ENCODE measurements at places on chromosomes 2 and 18. TPM values are rescaled to one million over a fixed set of nuclear protein-coding genes. Genes with fewer than 3 reads are reported as not detected.

- no peak for DNase-seq
These were observed 51.4 kb upstream of the TRIB2 start for GRCh38 chr2:12665334-12665733.

GRCh38 chr2:216222650-216223352 lies 113.7 kb downstream of the XRCC5 start:
- no peak for DNase-seq

DNA sequence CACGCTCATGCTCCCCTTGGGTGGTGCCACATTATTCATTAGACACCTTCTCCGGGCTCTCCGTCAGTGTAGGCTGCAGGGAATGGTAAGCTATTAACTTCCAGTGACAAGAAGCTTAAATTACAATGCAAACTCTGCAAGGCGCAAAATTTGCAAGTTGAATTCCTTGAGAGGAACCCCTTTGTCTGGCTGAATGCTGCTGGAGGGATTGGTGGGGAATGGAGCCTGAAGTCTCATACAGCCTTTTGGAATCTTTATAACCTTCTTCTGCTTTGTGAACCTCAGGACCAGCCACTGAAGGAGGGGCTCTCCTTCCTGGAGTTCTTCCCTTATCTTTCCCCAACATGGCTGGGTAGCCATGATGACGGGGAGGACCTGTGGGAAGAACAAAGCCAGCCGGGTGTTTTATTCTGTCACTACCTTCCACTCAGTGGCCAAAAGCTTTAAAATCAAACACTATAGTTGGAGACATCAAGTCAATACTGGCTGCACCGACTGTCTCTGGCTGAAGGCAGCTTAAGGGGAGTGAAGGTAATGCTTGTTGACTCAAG lies 220.9 kb upstream of the EPHA4 start:
- no peak for DNase-seq

GRCh38 chr2:232085826-232086425 lies 124.4 kb downstream of the DIS3L2 start:
- no peak for DNase-seq

GRCh38 chr18:30491815-30492551 lies 550.6 kb downstream of the DSC3 start:
- no peak for DNase-seq

- no peak for DNase-seq
These were observed 27.5 kb downstream of the NBEAL1 start for GRCh38 chr2:203042178-203042577.

GRCh38 chr2:182852801-182853200 lies 13.6 kb downstream of the FRZB start:
- DNase-seq = no peak

- no peak for DNase-seq
These were observed 84.0 kb downstream of the POLR1A start for GRCh38 chr2:86021396-86022378.

GRCh38 chr2:80014637-80015036 lies 289.9 kb downstream of the LRRTM1 start:
- no peak for DNase-seq

- DNase-seq = no peak
These were observed 129.9 kb downstream of the ZBTB7C start for GRCh38 chr18:48279312-48279711.

- peak; percentile 60 for DNase-seq
These were observed 27.2 kb downstream of the EIF2AK3 start for GRCh38 chr2:88600038-88600465.

GRCh38 chr2:33321236-33321771 lies 155.1 kb upstream of the RASGRP3 start:
- DNase-seq = peak; percentile 37

- DNase-seq = no peak
These were observed 82.4 kb downstream of the CACNB4 start for GRCh38 chr2:152016181-152017120.

DNA sequence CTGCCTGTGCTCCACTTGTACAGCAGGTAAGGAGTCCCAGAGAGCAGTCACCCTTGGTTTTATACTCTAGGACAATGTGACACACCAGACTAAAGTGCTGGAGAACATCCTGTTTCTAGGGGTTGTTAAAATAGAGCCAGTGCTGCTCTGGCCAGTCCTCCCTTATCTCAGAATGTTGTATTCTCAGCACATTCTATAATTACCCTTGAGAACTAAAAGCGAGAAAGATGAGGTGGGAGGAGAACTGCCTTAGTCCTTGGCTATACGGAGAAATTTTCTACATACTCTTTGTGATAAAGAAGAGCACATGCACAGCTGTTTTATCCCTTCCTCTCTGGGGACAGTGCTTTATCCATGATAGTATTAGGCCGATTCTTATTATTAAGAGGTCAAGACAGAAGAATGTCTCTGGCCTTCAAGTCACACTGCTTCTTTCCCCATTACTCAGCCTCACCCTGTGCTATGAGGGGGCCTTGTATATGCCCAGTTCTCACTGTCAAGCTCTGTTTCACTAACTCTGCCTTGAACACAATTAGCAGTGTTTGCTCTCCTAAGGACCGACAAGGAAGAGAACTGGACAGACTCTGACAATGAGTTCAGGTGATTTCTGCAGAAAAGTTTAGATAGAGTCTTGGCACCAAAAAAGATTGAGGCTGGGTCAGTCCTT lies 385.8 kb downstream of the TRIB2 start:
- DNase-seq = no peak

GRCh38 chr18:9782073-9782857 lies 74.2 kb downstream of the RAB31 start:
- no peak for DNase-seq

DNA sequence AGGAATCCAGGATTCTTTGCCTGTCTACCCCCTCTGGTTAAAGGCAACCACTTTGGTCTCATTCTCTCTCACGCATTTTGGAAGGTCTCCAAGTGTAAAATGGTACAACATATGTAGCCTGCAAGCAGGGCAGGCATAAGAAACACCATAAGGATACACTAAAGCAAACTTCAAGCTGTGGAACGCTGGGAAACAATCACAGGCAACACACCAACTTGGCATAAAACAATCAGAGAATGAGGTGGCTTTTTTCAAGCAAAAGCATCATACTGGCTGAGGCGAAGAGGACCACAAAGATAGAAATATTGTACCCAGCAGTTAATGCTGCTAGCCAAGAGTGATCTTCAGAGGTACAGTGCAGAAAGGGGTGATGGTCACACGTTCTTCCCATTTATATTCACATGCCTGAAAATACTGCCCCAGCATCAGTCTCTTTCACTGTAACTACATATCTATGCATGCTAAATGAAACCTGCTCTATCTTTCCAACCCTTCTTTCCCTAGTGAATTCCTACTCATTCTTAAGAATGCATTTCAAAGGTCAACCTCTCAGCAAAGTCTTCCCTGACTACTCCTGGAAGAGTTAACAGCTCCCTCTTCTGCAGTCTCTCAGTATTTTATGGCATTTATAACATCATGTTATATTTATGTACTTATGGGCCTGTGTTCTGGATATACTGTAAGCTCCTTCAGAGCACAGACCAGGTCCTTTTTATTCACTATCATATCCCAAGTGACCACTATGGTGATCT lies 71.9 kb upstream of the GALNT5 start:
- DNase-seq = no peak

- no peak for DNase-seq
These were observed 161.0 kb upstream of the GLI2 start for GRCh38 chr2:120574620-120575019.

- DNase-seq = no peak
These were observed 473.8 kb upstream of the MC4R start for GRCh38 chr18:60846396-60846795.

The DNER gene
- not detected for total RNA-seq

The IER3IP1 gene
- 11.7 TPM for total RNA-seq

The CROCC2 gene
- not detected for total RNA-seq

The SETBP1 gene
- 7.0 TPM for total RNA-seq

The C1QL2 gene
- total RNA-seq = not detected

The GATA6 gene
- not detected for total RNA-seq

The NEB gene
- total RNA-seq = 0.31 TPM

The ADAM23 gene
- not detected for total RNA-seq

The ACTR3 gene
- total RNA-seq = 599 TPM

The NT5C1B gene
- not detected for total RNA-seq

The SP140 gene
- total RNA-seq = 58.3 TPM

The DYNAP gene
- not detected for total RNA-seq

The IL1R1 gene
- total RNA-seq = not detected

The METTL4 gene
- 22.3 TPM for total RNA-seq

The PRKAG3 gene
- total RNA-seq = not detected

The TMEM200C gene
- not detected for total RNA-seq

The OBSL1 gene
- total RNA-seq = 0.18 TPM

The DNAH7 gene
- not detected for total RNA-seq

The CD207 gene
- not detected for total RNA-seq

Measured in activated CD8-positive, alpha-beta T cell treated with anti-CD3 and anti-CD28 coated beads, Interleukin-2, amount 10 ng/mL, durations not matched to agents 7 days and 5 days (primary cell).